Lower lobe of right lung (tissue), 2 donors: ENCODE measurements at places on chromosomes 7 and 10.
A peak's percentile ranks its signal among the peaks of the same experiment; 100 is the strongest.

- H3K4me3 ChIP-seq: peak overlapping the region; percentile 60
- peak; percentile 71 for DNase-seq
- no peak overlapping the region for H3K27ac ChIP-seq
- peaks cover 5% of the 10 kb centered on the region for H3K27me3 ChIP-seq
- H3K36me3 ChIP-seq: no peaks in the 10 kb centered on the region
- H3K4me1 ChIP-seq: peaks cover 20% of the 10 kb centered on the region
Observed at GRCh38 chr7:64888901-64889685, 14.0 kb upstream of the ZNF273 start.

DNA sequence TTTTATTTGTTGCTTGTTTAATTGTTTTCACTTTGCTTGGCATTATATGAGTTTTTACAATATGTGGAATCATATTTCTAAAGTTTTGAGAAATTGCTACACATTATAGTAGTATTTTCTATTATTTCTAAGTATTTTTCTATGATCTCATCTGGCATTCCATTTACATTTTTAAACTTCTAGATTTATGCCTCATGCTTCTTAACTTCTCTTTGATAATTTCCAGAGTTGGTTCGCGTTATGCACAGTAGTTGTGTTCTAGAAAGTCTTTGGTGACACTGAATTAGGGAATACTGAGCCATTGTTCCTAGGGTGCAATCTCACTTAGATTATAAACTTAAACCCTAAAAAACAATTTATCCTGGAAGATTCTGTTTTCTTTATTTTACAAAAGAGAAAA lies 129.2 kb downstream of the GNAI1 start:
- H3K36me3 ChIP-seq: no peaks in the 10 kb centered on the region
- DNase-seq: no peak
- no peaks in the 10 kb centered on the region for H3K27me3 ChIP-seq
- no peak overlapping the region for H3K27ac ChIP-seq

DNA sequence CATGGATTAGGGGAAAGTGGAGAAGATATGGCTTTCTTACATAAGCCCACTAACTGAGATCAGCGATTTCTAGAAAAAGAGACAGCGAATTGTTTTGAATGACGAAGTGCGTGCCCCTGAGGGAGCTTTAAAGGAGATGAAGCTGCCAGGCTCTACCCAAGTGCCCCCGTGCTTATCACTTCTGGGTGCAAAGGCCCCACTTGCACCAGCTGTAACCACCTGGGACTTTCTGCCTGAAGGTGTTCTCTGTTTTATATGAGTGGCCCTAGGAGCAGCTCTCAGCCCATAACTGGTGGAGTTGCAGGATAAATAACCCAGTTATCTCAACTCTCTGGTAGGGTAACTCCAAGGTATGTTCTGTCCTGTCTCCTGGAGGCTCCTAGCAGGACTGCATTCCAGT lies 20.4 kb upstream of the CARD11 start:
- no peak overlapping the region for H3K4me3 ChIP-seq
- H3K36me3 ChIP-seq: no peaks in the 10 kb centered on the region
- H3K27ac ChIP-seq: no peak overlapping the region
- H3K27me3 ChIP-seq: peaks cover 8% of the 10 kb centered on the region
- no peak for DNase-seq
- H3K4me1 ChIP-seq: no peaks in the 10 kb centered on the region

GRCh38 chr7:38453168-38453567 lies 178.0 kb downstream of the AMPH start:
- H3K27me3 ChIP-seq: no peaks in the 10 kb centered on the region
- H3K4me3 ChIP-seq: no peak overlapping the region
- DNase-seq: no peak
- H3K27ac ChIP-seq: no peak overlapping the region

DNA sequence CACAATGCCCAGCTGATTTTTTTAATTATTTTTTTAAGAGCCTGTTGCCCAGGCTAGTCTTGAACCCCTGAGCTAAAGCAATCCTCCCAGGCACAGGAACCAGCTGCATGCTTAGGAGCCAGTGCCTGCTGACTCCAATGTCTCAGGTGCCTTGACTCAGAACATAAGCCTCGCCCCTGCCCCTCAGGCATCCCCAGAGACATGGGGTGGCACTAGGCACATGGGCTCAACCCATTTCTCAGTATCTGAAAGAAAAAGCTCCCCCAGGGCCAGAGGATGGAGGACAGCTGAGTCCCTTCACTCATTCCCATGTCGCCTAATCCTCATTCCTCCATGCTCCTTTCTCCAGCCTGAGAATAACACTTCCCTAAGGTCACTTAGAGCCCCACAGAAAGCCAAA lies 39.1 kb downstream of the KCNH2 start:
- H3K4me3 ChIP-seq: no peak overlapping the region
- no peaks in the 10 kb centered on the region for H3K27me3 ChIP-seq
- H3K4me1 ChIP-seq: peaks cover 13% of the 10 kb centered on the region

- DNase-seq: no peak
- peaks cover 7% of the 10 kb centered on the region for H3K4me1 ChIP-seq
- no peak overlapping the region for H3K4me3 ChIP-seq
- H3K36me3 ChIP-seq: no peaks in the 10 kb centered on the region
Observed at GRCh38 chr7:94364816-94365215, 29.9 kb upstream of the COL1A2 start.

- no peaks in the 10 kb centered on the region for H3K4me1 ChIP-seq
- H3K4me3 ChIP-seq: no peak overlapping the region
- DNase-seq: no peak
- no peaks in the 10 kb centered on the region for H3K36me3 ChIP-seq
- H3K27ac ChIP-seq: no peak overlapping the region
Observed at GRCh38 chr10:130558746-130559546, 422.8 kb downstream of the GLRX3 start.

DNA sequence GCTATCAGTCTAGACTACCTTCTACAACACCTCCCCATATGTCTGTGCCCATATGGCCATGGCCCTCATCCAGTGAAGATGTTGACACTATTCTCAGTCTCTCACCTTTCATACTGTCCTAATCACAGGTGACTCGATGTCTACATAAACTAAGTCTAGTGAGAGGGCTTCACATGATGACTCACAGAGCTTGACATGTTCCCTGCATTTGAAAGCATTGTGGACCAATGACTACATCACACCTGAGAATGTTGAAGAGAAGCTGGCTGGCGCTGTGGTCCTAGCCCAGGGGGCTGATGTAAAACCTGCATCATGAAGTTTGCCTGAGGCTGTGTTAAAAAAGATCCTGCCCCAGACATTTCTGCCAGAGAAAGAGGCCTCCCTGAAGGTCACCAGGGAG lies 167.2 kb downstream of the NPSR1 start:
- no peaks in the 10 kb centered on the region for H3K4me1 ChIP-seq
- DNase-seq: no peak
- H3K36me3 ChIP-seq: no peaks in the 10 kb centered on the region
- no peaks in the 10 kb centered on the region for H3K27me3 ChIP-seq
- no peak overlapping the region for H3K27ac ChIP-seq

DNA sequence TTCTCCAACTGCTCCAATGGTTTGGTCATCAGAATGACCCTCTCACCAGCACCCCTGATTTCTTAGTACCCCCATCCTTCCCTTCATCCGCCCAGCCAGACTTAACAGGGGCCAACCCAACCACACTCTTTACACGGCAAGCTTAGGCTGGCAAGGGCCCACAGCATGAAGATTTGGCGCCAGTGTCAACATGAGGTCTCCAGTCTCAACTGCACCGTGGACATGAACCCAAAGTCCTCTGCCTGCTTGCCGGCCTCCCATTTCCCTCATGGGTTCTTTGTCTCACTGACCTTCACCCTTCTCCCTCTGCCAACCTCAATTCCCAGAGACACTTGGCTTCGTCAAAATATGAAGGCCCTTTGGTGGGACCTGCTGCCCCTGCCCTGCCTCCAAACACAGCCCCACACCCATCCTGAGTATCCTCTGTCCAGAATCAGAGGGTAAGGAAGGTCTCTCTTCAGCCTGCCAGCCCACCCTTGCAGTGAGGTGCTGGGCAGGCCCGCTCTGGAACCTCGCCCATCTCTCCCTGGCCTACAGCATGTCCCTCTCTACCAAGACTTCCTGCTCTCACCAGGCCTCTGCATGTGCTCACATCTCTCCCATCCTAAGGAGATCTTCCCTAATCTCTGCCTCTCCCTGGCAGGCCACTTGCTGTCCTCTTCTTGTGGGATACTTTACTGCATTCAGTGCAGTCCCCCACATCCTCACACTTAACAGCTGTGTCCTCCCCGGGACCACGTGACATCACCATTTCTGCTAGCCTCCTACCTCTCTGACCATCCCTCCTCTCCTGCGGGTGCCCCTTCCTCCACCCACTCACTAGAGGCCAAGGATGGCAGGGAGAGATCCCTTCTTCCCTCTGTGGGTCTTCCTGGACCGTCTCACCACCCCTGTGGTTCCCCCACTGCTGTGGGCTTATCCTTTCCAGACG lies 91.7 kb upstream of the ZMIZ1 start:
- DNase-seq: no peak
- no peak overlapping the region for H3K4me3 ChIP-seq
- H3K27ac ChIP-seq: no peak overlapping the region

DNA sequence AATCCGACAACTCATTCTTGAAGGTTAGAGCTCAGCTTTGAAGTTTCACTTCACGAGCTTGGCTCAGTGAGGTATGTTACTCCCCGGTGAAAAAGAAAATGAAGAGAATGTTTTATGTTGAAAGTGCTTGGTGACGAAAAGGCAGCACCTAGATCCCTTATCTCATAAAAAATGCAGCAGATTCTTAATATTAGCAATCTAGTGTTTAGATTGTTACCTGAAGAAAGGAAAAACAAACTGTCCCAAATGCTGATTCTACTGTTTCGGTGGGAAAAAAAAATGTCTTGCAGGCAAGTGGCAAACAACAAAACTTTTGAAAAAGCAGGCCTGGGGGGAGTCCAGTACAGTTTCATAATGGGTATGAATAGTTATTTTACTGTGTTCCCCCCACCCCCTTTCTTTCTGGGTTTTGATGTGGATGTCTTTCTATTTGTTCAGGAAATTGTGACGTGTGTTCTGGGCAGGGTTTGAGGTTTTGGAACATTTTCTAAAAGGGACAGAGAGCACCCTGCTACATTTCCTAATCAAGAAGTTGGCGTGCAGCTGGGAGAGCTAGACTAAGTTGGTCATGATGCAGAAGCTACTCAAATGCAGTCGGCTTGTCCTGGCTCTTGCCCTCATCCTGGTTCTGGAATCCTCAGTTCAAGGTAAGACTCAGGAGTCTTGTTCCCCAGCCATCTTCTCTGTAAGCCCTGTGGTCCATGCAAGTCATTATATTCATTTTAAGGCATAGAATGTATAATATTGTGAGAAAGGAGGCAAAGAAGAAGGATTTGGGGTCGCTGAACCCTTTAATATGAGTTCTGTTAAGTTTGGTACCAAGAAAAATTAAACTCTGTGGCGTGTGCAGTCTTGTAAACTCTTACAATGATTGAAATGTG lies at the start of gene SRGN:
Gene SRGN (plus strand): TSS at position 514 of the 881 bp plus-strand sequence. CDS start 55 bp downstream, at position 569.
- no peaks in the 10 kb centered on the region for H3K27me3 ChIP-seq
- H3K27ac ChIP-seq: peak within 1 kb of the TSS; percentile 89
- DNase-seq: peak; percentile 57
- peaks cover 45% of the 10 kb centered on the region for H3K4me1 ChIP-seq
- H3K36me3 ChIP-seq: no peaks in the 10 kb centered on the region
- H3K4me3 ChIP-seq: peak within 1 kb of the TSS; percentile 57

- H3K36me3 ChIP-seq: no peaks in the 10 kb centered on the region
- peaks cover 9% of the 10 kb centered on the region for H3K4me1 ChIP-seq
- no peak for DNase-seq
- no peaks in the 10 kb centered on the region for H3K27me3 ChIP-seq
- H3K27ac ChIP-seq: no peak overlapping the region
Observed at GRCh38 chr7:64907641-64908326, 4.7 kb downstream of the ZNF273 start.

- no peaks in the 10 kb centered on the region for H3K4me1 ChIP-seq
- H3K27ac ChIP-seq: no peak overlapping the region
- no peak overlapping the region for H3K4me3 ChIP-seq
- DNase-seq: no peak
- no peaks in the 10 kb centered on the region for H3K36me3 ChIP-seq
Observed at GRCh38 chr7:138796038-138796615, 1.7 kb upstream of the TMEM213 start.

DNA sequence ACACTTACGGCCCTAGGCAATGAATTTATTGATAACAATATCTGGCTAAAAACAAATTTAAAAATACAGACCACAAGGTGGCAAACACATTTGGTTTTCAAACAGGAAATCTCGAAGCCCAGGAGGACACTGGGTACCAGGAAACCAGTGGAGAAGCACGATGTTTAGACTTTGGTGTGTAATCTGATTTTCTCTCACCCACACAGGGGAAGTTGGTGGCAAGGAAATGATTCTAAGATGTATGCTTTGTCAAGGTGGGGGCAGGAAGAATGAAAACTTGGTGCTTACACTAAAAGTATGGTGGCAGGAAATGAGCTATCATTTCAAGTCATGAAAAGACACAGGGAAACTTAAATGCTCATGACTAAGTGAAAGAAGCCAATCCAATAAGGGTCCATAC lies 113.2 kb upstream of the ANKRD1 start:
- peak overlapping the region; percentile 9 for H3K27ac ChIP-seq
- peaks cover 12% of the 10 kb centered on the region for H3K4me1 ChIP-seq
- no peak overlapping the region for H3K4me3 ChIP-seq
- H3K27me3 ChIP-seq: no peaks in the 10 kb centered on the region
- DNase-seq: no peak

DNA sequence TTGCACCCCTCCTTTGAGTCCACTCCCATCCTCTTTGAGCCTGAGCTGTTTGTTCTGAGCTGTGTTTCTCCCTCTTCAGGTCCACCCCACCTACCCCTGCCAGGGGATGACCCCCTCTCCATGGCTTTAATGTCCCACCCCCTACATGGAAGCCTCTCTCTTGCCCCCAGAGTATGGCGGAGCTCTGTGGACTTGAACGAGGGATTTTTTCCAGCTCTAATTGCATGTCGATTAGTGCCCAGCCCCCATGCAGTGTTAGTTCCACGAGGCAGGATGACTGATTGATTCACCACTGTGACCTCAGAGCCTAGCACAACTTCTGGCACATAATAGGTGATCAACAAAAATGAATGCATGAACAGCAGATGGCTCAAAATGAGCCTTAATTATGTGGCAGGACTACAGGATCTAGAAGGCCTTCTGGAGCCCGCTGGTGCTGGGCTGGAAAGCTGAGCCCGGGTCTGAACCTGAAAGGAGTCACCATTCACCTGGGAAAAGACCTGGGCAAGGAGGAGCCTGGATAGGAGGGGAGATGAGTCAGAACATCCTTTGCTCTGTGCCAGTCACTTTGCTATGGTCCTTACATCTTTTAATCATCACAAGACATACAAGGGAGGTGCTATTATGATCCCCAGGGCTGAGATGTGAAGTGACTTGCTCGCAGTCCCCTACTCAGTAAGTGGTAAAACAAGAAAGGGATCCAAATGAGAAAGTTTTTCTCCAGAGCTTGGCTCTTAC lies 17.1 kb upstream of the SLC18A2 start:
- no peak for DNase-seq
- H3K27me3 ChIP-seq: peaks cover 9% of the 10 kb centered on the region
- H3K4me3 ChIP-seq: no peak overlapping the region
- H3K36me3 ChIP-seq: no peaks in the 10 kb centered on the region
- H3K27ac ChIP-seq: no peak overlapping the region
